Astrocyte (in vitro differentiated cells and primary cell): ENCODE measurements at places on chromosomes 2 and 18. TPM values are rescaled to one million over a fixed set of nuclear protein-coding genes. Genes with fewer than 3 reads are reported as not detected.

ASB3 gene
- total RNA-seq = 24.6 and 26.4 TPM in 2 replicates

REG3A gene
- total RNA-seq = not detected in 2 replicates

DNA sequence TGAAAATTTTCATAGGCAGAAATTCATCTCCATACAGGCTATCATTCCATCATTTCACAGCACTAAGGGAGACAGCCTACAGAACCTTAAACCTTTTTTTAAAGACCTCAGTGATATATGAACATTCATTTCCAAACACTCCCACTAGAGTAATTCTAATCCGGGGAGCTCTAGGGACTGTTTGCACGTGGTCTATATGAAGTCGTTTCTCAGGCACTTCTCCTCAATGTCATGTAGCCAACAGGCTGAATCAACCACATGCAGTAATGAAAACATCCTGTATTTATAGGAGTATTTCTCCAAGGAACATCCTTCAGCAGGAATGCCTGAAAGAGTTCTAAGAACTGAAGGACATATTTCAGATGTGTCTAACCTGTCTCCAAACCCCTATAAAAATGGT, 97.3 kb upstream of the CREB1 start:
- DNase-seq = no peak

- no peak for DNase-seq
Measured at GRCh38 chr2:24704692-24705091, 88.5 kb downstream of the PTRHD1 start.

GRCh38 chr2:148994341-148994740, 44.2 kb upstream of the LYPD6B start:
- DNase-seq = no peak

FBLN7 gene
- total RNA-seq = not detected in 2 replicates

- DNase-seq = no peak
Measured at GRCh38 chr2:212136216-212136795, 402.3 kb downstream of the ERBB4 start.

- DNase-seq = no peak
Measured at GRCh38 chr18:66329716-66330115, 274.2 kb downstream of the CDH19 start.

GRCh38 chr18:57768537-57769326, 34.4 kb downstream of the ATP8B1 start:
- DNase-seq = peak; percentile 55

DNA sequence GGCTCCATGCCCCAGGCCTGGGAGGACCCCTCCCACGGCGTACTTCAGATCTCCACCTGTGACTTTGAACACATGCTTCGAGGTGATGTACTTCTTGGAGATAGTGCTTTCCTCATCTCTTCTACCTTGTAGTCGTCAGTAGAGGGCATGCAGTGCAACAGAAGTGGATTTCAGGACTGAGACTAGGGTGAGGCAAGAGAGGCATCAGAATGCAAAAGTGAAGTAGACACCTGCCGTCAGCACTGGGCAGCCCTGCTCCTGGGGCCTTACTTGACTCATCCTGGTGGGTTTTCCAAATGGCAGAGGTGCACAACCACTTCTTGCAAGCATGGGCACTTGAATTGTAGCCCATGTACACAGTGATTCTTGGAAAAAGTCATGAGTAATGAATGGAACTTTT, 258.8 kb downstream of the NEDD4L start:
- no peak for DNase-seq

FEV gene
- not detected in 2 replicates for total RNA-seq

DNA sequence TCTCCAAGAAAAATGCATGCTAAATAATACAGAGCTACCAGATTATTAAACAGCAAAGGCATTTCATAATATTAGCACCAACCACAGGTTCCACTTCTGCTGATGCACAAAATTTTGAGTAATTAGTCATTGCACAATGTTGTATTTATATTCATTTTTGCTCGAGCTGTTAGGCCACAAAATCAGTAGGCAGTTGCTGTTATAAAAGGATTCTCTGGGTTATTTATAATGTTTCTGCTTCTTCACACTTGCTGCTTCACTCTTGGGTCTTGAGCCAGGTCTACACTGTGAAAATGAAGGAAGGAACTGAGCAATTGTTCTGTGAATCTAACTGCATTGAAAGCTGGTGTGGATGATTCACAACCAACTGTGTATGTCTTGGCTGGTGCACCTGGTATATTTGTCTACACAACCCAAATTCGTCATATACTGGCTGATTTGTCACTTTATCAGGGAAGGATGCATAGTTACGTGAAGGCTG, 38.3 kb downstream of the MRPL33 start:
- peak; percentile 99 for DNase-seq

CLHC1 gene
- total RNA-seq = 16.5 and 17.5 TPM in 2 replicates

EN1 gene
- total RNA-seq = 0.09 TPM in 1 of 2 replicates, not detected in the other

DNA sequence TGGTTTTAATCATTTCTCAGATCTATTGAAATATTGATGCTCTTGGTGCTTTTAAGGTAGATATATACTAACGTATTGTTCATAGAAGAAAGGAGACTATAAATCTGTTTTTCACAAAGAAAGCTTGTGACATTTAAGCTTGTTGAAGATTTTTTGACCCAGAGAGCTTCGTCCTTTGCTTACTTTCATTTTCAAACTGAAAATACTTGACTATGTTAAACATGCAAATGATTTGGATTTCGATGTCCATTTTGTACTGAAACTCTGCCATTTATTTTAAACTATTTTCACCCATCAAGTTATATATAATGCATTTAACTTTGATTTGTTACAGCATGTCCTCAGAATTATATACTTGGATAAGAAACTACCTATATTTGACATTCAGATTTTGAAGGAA, 85.2 kb downstream of the SLC4A10 start:
- no peak for DNase-seq

- DNase-seq = peak; percentile 46
Measured at GRCh38 chr2:20451341-20451740, 4.5 kb downstream of the RHOB start.

GRCh38 chr18:79068341-79068936, 755 bp upstream of the ATP9B start:
- DNase-seq = peak; percentile 7

DNA sequence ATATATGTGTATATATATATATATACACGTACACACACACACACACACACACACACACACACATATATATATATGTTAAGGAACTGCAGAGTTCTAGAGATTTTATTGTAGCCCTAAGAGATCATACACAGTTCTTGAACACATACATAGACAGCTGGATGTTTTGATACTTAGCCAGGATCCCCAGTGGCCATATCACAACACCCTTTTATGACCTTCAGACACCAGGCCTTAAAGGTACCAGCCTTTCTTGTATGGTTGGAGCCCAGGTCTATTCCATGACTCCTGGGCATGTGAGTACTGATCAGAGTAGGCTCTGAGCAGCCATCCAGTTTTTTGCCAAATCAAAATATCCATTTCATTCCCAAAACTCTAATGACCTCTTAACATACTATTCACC, 138.3 kb downstream of the MYO1B start:
- no peak for DNase-seq

DNA sequence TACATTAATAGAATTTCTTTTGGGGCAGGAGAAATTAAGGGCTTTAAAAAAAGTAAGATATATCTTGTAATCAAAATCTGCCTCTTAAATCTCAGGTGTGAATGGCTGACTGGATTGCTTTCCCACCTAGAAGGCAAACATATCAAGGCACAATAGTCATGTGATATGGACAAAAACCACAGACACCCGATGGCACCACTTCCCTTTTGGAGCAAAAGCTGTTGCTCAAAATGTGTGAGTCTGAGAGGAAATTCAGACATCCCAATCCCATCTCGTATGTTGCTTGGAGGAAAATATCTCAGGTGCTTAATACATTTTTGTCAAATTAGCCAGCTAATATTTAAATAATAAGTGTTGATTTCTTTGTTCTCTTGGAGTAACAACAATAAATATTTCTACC, 120.7 kb downstream of the KCNF1 start:
- DNase-seq = no peak

- no peak for DNase-seq
Measured at GRCh38 chr18:60980422-60981005, 352.7 kb upstream of the CDH20 start.

DNA sequence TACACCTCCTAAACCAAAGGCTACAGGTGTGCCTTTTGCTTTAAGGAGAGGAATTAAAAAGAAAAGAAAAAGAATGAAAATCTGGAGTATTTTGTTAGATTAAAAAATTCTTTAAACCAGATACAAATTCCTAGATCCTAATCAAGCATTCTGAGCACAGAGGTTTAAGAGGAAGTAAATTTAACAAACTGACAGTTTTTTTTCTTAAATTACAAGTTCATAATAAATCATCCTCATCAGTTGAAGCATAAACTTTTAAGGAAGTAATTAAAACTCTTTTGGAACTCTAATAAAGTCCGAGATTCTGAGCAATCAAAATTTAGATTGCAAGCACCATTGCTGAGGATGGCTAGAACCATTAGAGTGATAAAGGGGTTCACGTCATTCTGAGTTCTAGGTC, 75.1 kb downstream of the POLE4 start:
- no peak for DNase-seq

DNA sequence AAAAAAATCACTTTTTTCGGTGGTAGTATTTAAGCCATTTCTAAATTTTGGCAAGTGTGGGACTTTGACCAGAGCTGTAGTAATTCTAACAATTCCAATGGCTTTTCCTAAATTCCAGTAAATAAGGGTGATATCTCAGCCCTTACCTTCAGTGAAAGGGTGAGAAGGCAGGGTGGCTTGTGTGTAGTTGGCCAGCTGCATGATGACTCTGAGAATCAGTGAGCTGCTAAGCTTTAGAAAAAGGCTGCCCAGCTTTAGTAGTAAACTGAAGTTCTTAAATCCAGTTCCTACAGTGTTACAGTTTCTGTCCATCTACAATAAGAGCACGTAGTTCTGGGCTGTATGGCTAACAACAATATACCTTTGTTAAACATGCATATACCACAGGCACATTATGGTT, 42.0 kb downstream of the OXER1 start:
- DNase-seq = no peak

- DNase-seq = no peak
Measured at GRCh38 chr2:1224901-1225300, 188.4 kb upstream of the TPO start.

DNA sequence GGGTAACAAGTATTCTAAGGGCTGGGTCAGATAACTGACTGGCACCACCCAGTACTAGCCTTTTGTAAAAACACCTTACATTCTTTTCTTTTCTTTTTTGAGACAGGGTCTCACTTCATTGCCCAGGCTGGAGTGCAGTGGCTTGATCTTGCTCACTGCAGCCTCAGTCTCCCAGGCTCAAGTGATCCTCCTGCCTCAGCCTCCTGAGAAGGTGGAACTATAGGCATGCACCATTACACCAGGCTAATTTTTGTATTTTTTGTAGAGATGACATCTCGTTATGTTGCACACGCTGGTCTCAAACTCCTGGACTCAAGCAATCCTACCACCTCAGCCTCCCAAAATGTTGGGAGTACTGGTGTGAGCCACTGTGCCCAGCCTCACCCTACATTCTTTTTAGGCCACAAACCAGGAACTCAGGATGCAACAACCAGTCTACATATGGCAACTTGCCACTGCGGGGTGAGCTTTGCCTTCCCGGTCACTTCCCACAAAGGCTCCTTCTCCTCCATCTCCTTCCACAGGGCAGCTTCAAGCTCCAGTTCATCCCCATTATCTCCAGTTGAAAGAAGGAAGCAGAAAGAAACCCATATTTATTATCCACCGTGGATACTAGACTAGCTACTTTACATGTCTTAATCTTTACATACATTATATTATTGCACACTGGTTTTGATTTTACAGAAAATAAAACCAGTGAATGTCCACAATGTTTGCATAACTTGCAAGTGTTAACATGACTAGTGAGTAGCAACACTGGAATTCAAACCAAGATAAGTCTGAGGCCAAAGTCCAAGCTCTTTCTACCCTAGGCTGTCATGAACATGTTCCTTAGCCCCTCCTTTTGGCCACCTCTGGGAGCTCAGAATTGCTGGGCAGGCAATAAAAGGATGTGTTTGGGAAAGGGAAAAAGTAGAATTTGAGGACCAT, 23.7 kb upstream of the AP1S3 start:
- DNase-seq = peak; percentile 77

GRCh38 chr2:67851016-67851415, 211.8 kb downstream of the C1D start:
- no peak for DNase-seq

- DNase-seq = no peak
Measured at GRCh38 chr18:75052475-75052874, 156.5 kb downstream of the PTGR3 start.

GRCh38 chr2:53505826-53506225, 261.8 kb upstream of the CHAC2 start:
- peak; percentile 58 for DNase-seq

NOSTRIN gene
- total RNA-seq = not detected in 2 replicates

MYO5B gene
- 7.2 and 8.3 TPM in 2 replicates for total RNA-seq

DNA sequence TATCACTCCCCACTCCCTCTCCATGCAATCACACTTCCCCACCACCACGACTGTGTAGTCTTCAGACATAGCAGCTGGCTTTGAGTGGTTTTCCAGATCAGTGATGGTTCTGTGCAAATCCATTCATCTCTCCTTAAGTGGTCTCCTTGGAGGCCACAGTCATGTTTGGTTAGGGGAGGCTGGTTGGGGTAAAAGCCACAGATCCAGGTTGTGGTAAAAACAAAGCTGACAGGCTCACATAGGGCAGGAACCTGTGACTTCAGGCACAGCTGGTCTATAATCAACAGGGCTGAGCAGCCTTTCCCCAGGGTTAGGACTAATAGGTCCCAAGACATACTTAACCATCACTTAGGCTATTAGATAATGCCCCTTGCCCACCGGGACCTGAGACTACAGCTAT, 46.2 kb upstream of the FZD7 start:
- no peak for DNase-seq

DNA sequence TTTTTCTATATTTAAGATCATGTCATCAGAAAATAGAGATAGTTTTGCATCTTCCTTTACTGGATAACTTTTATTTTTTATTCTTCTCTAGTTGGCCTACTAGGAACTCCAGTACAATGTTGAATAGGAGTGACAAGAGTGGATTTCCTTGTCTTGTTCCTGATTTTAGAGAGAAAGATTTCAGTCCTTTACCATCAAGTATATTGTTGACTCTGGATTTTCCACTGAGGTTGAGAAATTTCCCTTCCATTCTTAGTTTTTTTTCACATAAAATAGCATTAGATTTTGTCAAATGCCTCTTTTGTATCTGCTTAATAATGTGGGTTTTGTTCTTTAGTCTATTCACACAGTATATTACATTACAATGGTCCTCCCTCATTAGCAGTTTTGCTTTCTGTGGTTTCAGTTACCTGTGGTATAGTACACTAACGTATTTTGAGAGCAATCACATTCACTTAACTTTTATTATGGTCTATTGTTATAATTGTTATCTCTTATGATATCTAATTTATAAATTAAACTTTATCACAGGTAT, 105.5 kb downstream of the THADA start:
- no peak for DNase-seq

SCYGR4 gene
- not detected in 2 replicates for total RNA-seq

DNA sequence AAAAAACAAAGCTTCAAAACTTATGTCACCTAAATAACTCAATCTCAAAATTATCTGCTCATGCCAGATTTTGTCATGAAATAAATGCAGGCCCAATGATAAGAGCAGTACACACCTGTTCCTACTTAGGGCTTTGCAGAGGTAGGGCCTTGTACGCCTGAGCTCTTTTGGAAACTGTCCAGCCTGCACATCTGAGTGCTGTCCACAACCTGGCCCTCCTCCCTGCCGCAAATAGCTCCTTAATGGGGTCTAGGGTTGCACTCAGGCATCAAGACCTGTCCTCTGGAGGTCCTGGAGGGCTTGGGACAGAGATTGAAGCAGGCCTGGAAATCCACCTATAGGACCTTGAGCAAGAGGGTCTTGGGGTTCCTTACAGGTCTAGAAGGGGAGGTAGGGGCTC, 115.4 kb upstream of the CCDC195 start:
- no peak for DNase-seq
